ENCODE measurements at places on chromosomes 2 and 18.

- no peak for DNase-seq
Measured at GRCh38 chr18:63180971-63181376, 138.6 kb downstream of the BCL2 start.

GRCh38 chr2:70828115-70828514, 7.5 kb downstream of the CD207 start:
- DNase-seq, result no peak

DNA sequence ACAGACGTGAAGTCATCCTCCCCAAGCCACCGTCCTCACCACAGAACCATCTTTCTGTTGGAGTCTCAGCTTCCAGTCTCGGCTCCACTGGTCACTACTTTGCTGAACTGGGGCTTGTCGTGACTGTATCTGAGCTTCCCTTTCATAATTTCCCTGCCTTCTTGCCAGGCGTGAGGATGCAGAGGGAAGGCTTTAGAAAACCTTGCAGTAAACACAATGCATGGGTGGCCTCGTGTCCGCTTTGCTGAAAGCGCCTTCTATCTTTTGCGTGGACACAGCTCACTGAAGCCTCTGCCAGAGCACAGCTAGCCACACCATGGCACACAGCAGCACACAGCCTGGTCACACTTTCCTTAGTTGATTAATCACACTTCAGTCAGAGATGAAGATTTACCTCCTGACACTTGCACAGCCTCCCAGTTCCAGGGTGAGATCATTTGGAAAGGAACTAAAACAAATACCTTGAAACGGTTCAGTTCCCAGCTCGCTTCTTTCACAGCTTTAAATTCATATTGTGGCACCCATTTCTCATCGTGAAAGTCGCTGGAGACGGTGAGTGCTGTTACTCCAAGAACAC, 2.8 kb upstream of the GPR45 start:
- no peak for DNase-seq

GRCh38 chr18:46917803-46918600, 600 bp downstream of the KATNAL2 start:
- no peak for DNase-seq

DNA sequence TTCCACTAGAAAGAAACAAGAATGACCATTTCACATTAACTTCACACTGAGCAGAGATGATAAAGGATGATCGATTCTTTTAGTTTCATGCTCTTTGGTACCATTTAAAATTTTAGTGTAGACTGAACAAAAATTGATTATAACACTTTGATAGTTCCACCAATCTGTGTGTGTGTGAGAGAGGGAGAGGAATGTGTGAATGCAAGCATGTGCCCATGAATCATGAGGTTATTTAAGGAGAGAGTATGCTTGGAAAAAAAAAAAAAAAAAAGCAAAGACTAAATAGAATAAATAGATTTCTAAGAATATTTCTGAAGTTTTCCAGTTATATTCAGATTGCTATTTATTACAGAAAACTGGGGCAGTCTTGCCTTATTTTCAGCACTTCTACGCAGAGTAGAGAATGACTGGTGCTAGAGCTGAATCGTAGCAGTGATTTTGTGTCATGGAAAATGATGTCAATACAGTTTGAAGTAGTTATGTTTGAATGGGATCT, 900.8 kb downstream of the SLC4A3 start:
- DNase-seq, result no peak

GRCh38 chr2:66496670-66497420, 61.9 kb downstream of the MEIS1 start:
- no peak for DNase-seq

DNA sequence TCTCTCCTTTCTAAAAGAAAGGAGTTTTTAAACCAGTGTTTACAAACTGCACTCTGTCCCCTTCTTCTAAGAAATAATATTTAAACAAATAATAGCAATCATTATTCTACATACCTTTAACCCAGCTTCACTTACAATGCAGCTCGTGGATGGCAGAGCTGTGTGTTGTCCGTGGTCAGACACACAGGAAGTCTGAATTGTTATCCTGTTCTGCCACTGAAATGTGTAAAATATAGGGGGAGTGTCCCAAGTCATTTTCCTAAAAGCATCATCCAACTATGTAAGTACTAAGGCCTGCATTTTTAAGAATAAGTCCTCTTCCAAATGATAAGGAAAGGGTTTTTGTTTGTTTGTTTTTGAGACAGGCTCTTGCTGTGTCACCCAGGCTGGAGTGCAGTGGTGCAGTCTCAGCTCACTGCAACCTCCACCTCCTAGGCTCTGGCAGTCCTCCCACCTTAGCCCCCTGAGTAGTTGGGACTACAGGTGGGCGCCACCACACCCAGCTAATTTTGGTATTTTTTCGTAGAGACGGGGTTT, 2.7 kb upstream of the PPP4R1 start:
- DNase-seq, result no peak

- DNase-seq, result no peak
Measured at GRCh38 chr2:147294825-147295392, 549.9 kb upstream of the ACVR2A start.

DNA sequence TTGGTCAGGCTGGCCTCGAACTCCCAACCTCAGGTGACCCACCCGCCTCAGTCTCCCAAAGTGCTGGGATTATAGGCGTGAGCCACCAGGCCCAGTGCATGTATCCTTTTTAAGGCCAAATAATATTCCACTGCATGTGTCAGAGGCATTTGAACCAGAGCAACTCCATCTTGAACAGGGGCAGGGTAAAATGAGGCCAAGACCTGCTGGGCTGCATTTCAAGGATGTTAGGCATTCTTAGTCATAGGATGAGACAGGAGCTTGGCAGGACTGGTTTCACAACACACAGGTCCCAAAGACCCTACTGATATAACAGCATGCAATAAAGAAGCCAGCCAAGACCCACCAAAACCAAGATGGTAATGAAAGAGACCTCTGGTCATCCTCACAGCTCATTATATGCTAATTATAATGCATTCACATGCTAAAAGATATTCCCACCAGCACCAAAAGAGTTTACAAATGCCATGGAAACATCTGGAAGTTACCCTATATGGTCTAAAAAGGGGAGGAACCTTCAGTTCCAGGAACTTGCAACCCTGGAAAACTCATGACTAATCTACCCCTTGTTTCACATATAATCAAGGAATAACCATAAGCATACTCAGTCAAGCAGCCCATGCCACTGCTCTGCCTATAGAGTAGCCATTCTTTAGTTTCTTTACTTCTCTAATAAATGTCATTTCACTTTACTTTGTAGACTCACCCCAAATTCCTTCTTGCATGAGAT, 204.6 kb downstream of the RAB3GAP1 start:
- no peak for DNase-seq

DNA sequence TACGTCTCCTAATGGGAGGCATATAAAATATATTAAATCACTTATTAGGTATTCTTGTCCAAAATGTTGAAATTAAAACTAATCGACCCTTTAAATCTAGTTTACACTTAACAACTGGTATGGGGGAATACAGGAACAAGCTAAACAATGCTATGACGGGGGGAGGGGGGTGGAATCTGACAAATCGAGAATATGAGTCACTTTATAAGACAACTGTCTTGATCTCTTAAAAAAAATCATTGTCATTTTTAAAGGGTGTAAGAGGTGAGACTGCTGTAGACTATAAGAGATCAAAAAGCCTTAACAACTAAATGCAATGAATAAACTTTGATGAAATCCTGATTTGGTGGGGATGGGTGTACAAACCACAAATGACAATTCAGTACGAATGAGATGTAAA, 6.0 kb downstream of the MAP3K2 start:
- DNase-seq, result no peak

DNA sequence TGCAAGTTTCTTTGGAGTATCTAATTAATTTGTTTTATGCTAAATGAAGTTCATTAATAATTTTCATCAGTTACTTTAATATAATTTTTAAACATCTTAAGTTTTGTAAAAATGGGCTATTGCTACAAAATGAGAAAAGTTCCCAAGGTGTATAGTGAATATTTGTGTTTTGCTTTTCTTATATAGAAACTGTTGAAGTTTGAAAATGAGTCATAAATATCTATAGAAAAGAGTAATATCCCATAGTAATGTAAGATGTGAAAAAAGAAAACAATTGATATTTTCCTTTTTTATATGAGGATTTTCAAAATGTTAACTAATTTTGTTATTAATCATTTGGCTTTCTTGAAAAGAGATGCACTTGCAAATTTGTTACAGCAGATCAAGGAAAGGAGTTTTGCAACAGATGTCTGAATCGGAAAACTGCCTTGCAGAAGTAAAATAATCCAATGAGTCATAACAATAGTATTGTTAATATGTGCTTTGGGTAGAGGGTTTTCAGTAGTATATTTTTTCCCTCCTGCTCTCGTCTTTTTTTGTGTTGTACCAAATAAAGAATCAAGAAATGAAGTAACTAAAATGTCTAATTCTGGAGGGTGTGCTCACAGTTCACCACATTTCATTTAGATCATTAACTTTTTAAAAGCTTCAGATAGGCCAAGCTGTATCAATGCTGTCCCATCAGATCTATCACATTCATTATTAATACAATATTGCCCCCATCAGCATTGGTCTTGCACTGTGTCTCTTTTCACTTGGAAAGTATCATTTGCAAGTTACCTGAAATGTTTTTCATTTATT, 15.5 kb downstream of the DUSP19 start:
- DNase-seq, result no peak

DNA sequence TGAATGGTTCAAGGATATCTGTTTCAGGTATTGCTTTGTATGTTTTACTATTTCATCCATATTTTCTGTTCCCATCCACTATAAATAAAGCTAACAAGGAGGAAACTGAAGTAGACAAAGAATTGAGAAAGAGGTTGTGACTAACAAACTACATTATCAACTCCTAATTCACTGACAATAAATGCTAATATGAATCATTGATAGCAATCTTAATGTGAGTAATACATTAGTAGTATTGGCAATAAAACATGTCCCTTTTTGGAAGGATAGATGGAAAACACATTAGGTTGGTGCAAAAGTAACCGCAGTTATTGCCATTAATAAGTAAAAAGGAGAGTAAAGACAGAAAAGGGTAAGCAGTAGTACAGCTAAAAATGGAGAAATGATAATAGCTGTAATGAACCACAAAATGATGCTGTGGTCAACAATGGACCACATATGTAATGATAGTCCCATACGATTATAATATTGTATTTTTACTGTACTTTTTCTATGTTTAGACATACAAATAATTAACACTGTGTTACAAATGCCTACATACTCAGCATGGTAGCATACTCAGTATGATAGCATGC, 104.7 kb downstream of the THADA start:
- DNase-seq, result no peak

DNA sequence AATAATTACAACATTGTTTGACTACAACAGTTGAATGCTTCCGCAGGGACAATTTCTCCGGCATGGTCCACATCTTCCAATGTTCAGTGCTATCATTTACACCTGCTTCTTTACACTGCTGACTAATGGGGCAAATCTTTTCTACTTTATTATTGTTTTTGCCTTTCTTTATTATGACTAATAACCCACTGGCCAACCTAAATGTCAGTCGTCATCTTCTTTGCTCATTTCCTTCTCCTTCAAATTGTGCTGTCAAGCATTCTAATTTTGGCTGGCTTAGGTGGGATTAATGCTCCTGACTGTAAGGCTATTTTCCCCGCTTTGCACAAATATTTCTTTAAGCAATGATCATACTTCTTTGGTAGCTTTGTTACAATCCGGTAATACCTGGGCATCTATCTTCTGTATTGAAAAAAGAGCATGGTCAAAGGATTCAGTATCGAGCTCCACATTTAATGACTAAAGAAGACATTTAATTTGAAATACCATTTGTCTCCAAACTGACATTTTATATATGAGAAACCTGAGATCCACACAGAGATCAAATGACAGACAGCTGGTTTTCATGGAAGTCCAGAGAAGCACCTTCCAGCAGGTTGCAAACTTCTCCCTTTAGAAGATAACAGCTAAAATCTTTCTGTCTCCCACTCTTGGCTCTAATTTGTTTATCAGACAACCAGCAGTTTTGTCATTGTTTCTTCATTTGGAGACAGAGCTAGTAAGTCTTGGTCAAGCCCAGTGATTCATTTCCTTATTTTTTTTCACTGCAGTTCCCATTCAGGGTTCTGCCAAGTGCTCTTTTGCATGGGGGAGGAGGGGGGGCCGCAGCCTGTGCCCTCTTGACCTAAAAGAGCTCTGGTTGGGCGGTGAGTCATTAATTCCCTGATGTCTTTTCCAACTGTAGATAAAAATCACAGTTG, 132.9 kb downstream of the SOCS6 start:
- DNase-seq, result peak; percentile 84

DNA sequence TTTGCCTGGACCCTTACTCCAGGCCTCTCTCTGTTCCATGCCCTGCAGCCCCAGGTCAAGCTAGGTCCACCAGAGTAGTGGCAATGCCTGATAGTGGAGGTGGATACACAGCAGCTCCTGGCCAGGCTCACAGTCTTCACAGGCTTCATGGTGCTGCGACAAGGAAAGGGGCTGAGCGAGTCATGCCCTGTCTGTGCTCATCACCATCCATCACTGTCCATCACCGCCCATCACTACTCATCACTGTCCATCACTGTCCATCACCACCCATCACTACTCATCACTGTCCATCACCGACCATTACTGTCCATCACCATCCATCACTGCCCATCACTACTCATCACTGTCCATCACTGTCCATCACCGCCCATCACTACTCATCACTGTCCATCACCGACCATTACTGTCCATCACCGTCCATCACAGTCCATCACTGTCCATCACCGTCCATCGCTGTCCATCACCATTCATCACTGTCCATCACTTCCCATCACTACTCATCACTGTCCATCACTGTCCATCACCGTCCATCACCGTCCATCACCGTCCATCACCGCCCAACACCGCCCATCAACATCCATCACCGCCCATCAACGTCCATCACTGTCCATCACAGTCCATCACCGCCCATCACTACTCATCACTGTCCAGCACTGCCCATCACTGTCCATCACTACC, 57.1 kb upstream of the OTOS start:
- peak; percentile 51 for DNase-seq

GRCh38 chr2:20600756-20601325, 50.1 kb downstream of the HS1BP3 start:
- DNase-seq, result no peak

- no peak for DNase-seq
Measured at GRCh38 chr18:24293254-24293653, 104.4 kb downstream of the OSBPL1A start.

DNA sequence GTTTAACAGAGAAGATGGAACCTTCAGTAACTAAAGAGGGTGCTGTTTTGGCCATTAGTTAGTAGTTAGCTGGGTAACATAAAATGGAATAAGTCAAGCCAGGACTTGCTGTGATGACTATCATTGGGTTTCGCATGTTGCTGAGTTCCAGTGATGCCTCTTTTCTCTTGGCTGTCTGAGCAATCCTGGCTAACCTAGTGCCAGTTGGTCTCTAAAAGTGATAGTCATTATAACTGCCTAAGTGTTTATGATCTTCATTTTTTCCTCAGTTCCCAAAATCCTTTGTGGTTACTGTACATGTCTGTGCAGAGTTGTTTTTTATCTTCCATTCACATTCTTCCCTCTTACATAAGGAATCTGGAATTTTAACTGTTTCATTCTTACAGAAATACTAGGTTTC, 33.4 kb downstream of the WDR43 start:
- no peak for DNase-seq

GRCh38 chr2:42218712-42219111, 49.6 kb downstream of the EML4 start:
- DNase-seq, result no peak

GRCh38 chr18:76827205-76828200, 5.1 kb downstream of the ZNF236 start:
- DNase-seq, result no peak
